Stimulated activated naive CD4-positive, alpha-beta T cell treated with Interleukin-2 at 50 U/mL for 16 hours (primary cell): ENCODE measurements at places on chromosomes 3 and 15.
A peak's percentile ranks its signal among the peaks of the same experiment; 100 is the strongest.

- DNase-seq, result no peak
These were observed 27.8 kb downstream of the PPCDC start for GRCh38 chr15:75051191-75051608.

DNA sequence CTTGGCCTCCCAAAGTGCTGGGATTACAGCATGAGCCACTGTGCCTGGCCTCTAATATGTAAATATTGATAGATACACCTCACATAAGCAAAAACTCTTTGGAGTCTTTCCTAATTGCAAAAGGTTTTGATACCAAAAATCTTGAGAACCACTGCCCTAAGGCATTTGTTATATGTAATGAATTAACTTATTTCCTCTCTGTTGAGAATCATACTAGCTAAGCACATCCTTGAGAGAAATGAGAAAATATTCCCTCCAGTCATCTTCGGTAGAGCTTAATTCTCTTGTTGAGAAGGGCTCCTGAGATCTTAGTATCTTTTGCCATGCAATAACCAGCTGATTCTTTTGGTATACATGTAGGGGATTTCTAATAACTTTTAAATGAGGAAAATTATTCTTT lies 190.2 kb downstream of the SLC9A9 start:
- DNase-seq, result no peak

DNA sequence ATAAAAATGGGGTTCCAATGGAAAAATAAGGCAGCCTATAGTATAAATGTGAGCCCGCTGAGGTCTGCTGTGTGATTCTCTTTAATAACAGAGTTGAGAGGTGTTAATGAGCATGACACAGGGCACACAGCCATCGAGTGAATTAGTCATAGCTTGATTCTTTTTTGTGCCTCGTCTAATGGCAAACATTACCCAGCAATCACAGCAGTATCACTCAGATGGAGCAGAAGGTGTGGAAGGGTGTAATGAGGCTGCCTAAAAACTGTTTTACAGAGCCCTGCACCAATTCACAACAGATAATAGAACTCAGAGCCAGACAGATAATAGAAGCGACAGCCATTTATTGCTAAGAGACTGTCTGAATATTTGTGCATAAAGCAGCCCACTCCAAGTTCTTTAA lies 178.6 kb upstream of the TPRG1 start:
- no peak for DNase-seq

GRCh38 chr15:42063122-42063848 lies 31.1 kb downstream of the PLA2G4D start:
- no peak for DNase-seq

GRCh38 chr3:78785004-78785403 lies 982.8 kb downstream of the ROBO1 start:
- DNase-seq, result no peak

GRCh38 chr15:63791228-63791627 lies 42.5 kb downstream of the HERC1 start:
- DNase-seq, result no peak

DNA sequence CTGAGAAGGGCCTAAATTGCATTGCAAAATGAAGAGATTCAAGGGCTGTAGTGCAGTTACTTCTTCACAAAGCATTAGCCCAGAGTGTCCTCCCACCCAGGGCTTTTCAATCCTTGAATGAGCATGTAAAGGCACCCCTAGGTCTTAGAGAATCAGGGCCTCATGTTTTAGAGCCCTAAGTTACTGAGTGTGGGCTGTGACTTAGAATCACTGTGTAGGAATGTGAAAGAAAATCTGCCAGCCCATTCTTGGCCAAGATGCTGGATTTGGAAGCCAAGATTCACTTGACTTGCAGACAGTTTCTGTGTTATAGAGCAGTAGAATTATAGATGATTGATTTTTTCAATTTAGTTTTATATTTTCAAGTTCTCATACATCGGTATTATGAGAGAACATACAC lies 153.2 kb downstream of the MYRIP start:
- DNase-seq, result no peak

- no peak for DNase-seq
These were observed 49.9 kb downstream of the BTD start for GRCh38 chr3:15651396-15651795.

GRCh38 chr3:25588441-25589103 lies 76.1 kb downstream of the TOP2B start:
- DNase-seq, result no peak

- DNase-seq, result no peak
These were observed 1.6 kb upstream of the MEIS2 start for GRCh38 chr15:37101980-37102304.

DNA sequence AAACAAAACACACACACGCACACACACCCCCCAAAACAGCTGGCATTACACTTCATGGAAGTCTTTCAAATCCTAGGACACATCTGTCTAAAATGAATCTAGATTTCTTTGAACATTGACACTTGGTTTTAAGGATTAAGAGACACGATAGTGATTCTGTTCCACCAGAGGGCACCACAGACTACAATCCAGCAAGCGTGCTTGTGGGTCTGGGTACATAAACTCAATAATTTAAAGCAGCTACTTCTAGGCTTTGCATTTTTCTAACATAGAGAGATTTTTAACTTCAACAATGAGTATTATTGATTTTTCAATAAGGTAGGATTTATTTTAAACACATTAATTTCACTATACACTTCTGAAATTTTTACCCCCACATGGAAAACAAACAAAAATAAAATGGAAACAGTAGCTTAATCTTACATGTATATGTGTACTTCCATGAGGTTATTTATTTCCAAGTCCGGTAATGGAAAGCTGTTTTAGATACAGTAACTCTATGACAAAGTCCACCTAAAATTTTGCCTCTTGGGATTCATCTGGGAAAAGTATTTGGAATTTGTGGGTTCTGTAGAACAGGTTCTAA lies 564.0 kb upstream of the TGFBR2 start:
- DNase-seq, result peak; percentile 37

DNA sequence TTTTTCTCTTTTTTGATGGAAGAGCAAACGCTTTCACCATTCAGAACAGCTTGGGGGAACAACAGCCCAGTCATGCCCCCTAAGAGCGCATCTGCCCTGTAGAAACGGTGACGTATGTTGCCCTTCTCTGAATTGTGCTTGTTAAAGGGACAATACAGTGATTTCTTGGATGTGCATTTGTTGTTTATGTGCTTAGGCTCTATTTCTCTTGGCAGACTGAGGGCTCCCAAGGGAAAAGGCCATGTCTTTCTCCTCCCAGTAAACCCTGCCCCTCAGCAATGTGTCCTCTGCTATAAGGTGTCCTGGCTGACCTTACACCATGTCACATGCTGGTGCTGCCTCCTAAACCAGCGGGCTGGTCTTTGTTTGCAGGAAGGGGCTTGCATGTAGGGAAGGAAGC lies 346.1 kb downstream of the EPHB1 start:
- DNase-seq, result no peak

DNA sequence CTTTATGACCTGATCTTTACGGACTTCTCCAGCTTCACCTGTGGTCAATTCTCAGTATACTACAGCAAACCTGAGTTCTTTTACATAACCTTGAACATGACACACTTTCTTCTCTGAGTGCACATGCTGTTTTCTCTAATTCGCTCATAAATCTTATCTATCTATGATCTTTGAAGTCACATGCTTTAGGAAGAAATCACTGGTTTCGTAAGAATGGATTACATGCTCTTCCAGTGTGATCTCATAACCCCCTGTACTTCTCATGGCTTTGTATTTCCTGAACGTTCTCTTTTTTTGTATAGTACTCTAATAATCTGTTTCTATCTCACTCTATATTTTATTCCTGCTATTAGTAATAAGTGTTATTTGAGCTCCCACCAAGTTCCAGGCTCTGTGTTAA lies 1165.2 kb downstream of the TBL1XR1 start:
- DNase-seq, result no peak

DNA sequence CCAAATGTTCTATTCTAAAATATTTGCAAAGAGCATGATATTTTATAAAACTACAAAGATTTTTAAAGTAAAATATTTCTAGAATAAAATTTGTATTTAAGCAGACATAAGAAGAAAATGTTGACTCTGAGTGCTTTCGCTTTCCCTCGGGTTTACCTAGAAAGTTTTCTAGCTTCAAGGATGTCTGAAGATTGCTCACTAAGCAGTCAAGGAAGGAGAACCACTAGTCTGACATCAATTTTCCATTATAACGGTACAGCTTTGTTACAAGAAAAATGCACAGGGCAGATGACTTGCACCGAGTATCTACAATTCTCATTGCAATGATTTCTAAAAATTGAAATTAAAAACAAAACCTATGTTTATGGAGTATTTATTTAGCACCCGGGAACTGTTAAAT lies 14.2 kb downstream of the GPR15 start:
- no peak for DNase-seq

DNA sequence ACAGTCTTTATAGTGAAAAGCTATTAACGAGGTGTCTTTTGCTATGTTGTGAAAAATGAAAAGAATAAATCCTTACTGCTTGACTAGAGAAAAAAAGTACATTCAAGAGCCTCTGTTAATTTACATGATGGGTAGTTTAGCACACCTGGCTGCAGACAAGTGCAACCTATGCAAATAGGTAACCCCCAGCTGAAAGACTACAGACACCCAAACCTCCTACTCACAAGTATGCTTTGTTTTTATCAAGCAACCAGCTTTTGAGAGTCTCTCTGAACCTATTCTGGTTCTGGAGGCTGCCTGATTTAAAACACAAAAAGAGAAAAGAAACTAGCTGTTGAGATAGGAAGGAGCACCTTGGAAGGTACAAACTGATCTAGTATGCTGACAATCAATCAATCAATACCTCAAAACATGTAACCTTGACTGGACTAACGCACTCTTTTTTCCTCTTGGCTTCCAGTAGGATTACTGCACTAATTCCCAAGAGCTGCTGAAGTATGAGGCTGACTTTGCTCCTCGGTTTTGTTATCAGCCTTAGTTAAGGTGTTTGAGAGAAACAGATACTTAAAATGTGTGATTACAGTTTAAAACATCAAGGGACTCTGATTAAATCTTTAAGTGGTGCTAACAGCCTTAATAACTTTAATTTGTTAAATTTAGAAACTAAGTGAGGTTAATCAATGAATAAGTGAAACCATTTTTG lies 63.6 kb downstream of the OSBPL10 start:
- no peak for DNase-seq

DNA sequence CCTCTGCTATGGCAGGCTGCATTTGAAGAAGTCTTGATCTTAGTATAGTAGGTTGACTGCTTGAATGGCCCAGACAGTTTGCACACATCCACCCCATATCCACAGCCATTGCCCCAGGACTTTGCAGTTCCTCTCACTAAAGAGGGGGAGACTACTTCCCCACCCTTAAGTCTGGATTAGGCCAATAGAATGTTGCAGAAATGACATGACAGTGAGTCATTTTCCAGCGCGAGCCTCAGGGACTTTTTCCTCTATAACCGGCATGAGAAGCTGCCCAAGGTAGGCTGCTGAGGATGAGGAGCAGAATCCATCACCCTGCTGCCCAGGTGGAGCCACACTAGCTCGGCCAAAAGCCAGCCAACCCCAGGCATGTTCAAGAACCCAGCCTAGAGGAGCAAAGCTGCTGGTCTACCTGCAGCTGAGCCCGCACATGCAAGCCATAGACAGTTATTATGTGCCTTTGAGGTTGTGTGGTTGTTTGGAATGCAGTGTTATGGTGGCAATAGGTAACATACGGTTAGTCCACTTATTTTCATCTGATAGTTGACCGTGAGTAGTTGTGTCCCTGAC lies 113.9 kb downstream of the TLE3 start:
- DNase-seq, result no peak

DNA sequence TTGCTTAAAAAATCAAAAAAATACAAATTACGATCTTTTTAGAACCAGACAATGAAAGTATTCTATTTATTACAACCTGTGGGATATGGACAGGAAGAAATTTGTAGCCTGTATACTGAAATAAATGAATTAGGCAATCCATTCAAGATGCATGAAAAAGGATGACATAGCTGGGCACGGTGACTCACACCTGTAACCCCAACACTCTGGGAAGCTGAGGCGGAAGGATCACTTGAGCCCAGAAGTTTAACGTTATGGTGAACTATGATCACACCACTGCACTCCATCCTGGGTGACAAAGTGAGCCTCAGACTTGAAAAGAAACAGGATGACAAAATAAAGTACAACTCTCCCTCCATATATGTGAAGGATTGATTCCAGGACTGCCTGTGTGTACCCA lies 74.1 kb downstream of the MSL2 start:
- no peak for DNase-seq

- no peak for DNase-seq
These were observed 72.2 kb downstream of the TOP2B start for GRCh38 chr3:25592510-25592968.

GRCh38 chr3:117763561-117763960 lies 1054.0 kb downstream of the TUSC7 start:
- DNase-seq, result no peak

- no peak for DNase-seq
These were observed 7.9 kb upstream of the SSUH2 start for GRCh38 chr3:8652324-8652987.
